AG08395 (cell line): ENCODE measurements at places on chromosomes 7 and 10.

- DNase-seq, result no peak
Observed at GRCh38 chr10:6269432-6269831, 66.7 kb downstream of the PFKFB3 start.

DNA sequence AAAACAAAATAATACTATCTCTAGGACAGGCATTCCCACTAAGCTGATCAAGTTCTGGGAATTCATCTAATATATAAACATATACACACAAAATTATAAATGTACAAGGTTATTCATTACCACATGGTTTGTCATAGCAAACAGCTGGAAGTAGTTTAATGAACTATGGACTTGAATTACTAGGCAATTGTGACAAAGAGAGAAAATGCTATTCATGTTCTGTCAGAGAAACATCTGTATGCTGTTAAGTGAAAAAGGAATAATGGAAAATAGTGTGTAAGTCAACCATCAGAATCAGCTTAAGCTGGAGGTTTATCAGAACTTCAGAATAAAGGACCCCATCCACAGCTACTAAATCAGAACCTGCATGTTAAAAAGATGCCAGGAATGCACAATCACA, 2.8 kb downstream of the ZNF248 start:
- no peak for DNase-seq

- no peak for DNase-seq
Observed at GRCh38 chr10:130546841-130547240, 410.6 kb downstream of the GLRX3 start.

GRCh38 chr10:124984376-124984775, 42.5 kb downstream of the ZRANB1 start:
- DNase-seq, result no peak

GRCh38 chr7:102313997-102314780, 27.5 kb downstream of the SH2B2 start:
- DNase-seq, result no peak

DNA sequence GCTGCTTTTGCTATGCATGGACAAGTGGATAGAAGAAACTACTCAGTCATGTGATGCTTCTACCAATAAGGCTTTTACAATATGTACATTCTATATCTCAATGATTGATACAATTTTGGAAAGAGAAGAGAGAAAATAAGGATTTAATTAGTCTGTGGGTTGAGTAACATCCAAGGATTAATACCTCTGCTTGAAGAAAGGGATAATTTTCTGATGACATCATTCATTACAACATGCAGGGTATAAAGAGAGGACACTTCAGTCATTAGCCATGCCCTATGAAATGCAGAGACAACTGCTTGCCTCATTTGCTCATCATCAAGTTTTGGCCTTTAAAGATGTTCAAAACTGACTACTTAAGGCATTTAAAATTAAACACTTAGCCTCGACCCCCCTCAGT, 237.3 kb downstream of the AHR start:
- peak; percentile 64 for DNase-seq

DNA sequence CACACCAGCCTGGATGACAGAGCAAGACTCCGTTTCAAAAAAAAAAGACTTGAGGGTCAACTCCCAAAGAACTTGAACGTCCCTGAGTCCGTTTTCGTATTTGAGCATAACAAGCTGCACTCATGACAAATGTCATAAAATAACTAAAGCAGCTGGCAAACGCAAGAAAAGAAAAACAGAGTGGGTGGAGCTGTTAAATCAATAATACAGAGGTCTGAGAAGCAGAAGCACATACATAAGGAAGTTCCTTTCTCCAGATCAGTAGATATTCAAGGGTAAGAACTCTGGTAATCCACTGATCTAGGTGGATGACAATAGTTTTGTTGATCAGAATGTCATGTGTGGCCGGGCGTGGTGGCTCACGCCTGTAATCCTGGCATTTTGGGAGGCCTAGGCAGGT, 150.1 kb downstream of the FAM107B start:
- no peak for DNase-seq

DNA sequence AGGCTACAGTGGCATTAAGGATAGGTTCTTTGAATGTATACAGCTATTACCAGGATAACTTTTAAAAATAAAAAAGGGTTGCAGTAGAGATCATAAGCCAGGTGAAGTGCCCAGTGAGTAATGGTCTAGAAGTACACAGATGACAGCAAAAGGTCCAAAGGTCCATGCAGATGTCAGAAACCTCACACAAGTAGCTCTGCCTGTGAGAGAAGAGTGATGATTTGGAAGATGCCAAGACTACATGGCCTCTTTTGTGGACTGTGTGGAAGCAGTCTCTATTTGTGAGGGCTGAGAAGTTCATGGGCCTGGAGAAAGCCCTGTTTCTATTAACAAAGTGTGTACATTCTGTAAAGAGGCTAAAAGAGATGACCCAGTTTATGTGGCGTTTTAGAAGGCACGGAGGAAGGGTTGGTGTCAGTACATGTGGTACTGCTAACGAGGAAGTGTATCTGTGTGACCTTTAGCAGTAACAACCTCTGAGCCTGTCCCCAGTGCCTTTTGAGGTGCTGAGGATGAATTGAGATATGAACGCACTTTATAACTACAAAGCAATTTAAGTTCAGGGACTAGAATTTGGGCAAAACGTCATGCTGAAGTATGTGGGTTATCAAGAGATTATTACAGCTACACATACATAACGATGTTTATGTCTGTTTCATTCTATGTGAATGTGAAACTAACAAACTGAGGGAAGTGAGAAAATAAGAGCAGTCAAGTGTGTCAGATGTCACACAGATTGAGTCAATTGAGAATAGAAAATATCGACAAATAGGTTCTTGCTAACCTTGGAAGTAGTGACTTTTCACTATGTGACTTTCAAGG, 7.6 kb downstream of the CYCS start:
- no peak for DNase-seq

DNA sequence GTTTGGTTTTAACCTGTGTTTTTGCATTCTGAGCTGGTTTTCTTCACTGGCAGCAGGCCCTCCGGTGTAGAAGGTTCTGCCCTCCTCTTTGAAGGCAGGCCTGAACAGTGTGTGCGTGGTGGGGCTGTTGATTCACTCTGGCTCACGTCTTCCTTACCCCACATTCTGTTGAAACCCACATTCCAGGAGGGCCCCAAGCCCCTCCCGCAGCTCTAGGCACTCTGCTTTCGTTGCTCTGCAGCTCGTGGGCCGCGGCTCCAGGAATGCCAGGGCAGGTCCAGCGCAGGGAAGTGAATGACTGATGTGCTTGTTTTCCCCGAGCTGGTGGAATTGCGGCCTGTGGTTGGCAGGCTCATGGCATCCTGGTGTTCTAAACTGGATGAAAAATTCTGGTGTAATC, 49.0 kb downstream of the HTRA1 start:
- DNase-seq, result no peak

DNA sequence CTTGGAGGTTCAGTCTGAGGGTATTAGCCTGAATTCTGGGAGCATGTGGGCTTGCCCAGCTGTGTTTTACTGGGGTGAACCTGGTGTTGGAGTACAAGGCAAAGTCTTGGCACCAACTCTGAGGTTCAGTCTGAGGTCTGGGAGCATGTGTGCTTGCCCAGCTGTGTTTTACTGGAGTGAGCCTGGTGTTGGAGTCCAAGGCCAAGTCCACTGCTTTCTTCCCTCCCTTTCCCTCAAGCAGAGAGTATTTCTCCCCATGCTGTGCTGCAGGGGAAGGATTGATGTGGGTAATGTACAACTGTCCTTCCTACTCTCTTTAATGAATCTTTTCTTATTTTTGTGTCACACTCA, 236.1 kb downstream of the NXPH1 start:
- no peak for DNase-seq

- DNase-seq, result no peak
Observed at GRCh38 chr7:15783987-15784693, 97.7 kb upstream of the MEOX2 start.

GRCh38 chr10:12201543-12201942, 5.6 kb downstream of the CDC123 start:
- no peak for DNase-seq

DNA sequence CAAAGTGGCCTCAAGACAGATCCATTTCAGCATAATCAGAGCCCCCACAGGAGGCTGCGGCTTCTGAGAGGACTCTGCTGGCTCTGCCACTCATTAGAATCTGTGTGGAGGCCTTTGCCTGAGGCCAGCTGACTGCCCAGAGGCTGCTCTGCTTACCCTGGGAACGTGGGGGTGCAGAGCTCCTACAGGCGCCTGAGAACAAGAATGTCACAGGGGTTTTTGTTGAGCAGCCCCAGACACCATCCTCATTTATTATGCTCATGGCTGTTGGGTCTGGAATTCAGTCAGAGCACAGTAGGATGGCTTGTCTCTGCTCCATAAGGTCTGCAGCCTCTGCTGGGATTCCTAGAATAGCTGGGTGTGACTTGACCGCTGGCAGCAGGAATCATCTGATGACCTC, 101.8 kb upstream of the GDF10 start:
- no peak for DNase-seq

- DNase-seq, result no peak
Observed at GRCh38 chr7:3592401-3593134, 291.5 kb downstream of the SDK1 start.
